ENCODE measurements at places on chromosomes 5 and 9. TPM values are rescaled to one million over a fixed set of nuclear protein-coding genes. Genes with fewer than 3 reads are reported as not detected.

CDC14B gene
- polyA plus RNA-seq = 2.7 TPM

TLX3 gene
- polyA plus RNA-seq = not detected

DBN1 gene
- polyA plus RNA-seq = 0.93 TPM

ADCY2 gene
- not detected for polyA plus RNA-seq

AFAP1L1 gene
- polyA plus RNA-seq = not detected

RGS7BP gene
- polyA plus RNA-seq = not detected

PKD2L2 gene
- polyA plus RNA-seq = not detected

GADD45G gene
- polyA plus RNA-seq = not detected

PDGFRB gene
- 6.4 TPM for polyA plus RNA-seq

STK32A gene
- not detected for polyA plus RNA-seq

MOB3B gene
- polyA plus RNA-seq = 0.27 TPM

PCDH12 gene
- polyA plus RNA-seq = 0.17 TPM

CD180 gene
- 0.63 TPM for polyA plus RNA-seq

MPDZ gene
- polyA plus RNA-seq = not detected

QRFP gene
- not detected for polyA plus RNA-seq
